Fibroblast of gingiva (primary cell): ENCODE measurements at places on chromosomes 2 and 18.
A peak's percentile ranks its signal among the peaks of the same experiment; 100 is the strongest.

GRCh38 chr2:99818842-99819241 is 323.5 kb downstream of the AFF3 start:
- no peak for DNase-seq

GRCh38 chr2:234649951-234650350 is 153.1 kb upstream of the ARL4C start:
- DNase-seq: no peak

- DNase-seq: no peak
Measured at GRCh38 chr2:97966545-97967215, 29.1 kb downstream of the TMEM131 start.

GRCh38 chr18:901761-902160 is 2.9 kb upstream of the ADCYAP1 start:
- no peak for DNase-seq

DNA sequence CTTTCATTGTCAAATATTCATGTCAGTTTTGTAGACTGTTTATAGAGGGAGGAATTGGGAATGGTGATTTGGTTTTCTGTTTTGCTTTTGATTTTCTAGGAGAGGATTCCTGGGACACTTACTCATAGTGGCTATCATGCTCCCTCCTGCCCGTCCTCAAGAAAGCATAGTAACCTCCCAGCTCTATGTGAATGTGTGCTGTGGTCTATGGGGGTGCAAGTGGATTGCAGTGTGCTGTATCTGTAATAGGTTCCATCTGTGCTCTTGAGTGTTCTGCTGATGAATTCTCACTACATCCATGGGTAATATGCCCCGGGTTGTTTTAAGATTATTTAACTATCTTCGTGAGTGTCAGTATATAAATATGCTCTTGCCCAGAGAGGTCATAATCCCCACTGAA is 811.3 kb downstream of the CNTNAP5 start:
- DNase-seq: peak; percentile 60

DNA sequence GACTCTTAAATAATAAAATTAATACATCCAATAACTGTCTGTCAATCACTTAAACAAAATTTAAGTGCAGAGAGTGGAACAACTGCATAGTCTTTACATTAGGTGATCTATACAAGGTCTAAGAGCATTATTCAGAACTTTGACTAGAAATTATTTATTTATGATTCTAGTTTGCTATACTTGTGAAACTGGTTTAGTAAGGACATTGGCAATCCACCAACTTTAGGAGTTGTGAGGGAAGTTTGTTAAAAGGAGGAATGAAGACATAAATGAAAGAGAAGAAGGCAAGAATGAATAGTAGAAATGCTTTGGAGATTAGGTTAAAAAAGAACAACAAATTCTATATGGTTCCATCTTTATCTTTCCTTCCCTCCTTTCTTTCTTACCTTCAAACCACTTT is 217.5 kb downstream of the GPD2 start:
- no peak for DNase-seq

- DNase-seq: no peak
Measured at GRCh38 chr2:241808721-241809382, at the start of gene NEU4. Gene NEU4, plus strand, starts transcription at chr2:241809193. Its CDS starts 5,292 bp downstream, at chr2:241814485.

DNA sequence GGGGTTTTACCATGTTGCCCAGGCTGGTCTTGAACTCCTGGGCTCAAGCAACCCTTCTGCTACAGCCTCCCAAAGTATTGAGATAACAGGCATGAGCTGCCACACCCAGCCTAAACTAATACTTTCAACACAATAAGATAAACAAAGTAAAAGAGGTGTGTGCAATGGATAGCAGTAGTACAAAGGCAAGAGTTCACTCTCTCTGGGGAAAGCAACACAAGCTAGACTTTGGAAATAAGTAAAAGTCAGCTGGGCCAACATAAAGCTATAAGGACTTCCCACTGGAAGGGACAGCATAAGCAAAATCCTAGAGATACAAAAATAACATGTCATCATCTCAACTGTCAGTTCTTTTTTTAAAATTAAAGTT is 5.2 kb upstream of the NOSTRIN start:
- DNase-seq: no peak

- peak; percentile 34 for DNase-seq
Measured at GRCh38 chr2:49251766-49252165, 97.5 kb upstream of the FSHR start.

DNA sequence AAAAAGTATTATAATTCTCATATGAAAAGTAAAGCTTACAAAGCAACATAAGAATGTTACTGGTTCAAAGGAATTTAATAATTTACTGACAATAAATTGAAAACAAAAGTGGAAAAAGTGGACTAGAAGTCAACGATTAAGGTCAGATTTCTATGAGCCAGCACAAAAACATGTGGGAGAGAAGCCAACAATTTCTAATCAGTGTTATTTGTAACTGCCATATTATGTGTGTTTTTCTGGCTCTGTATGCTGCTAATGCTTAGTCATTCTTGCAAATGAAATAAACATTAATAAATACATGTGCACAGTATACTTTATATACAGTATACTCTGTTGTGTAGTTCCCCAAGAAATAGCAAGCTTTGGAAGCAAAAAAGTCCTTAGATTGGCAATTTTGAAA is 301.3 kb upstream of the RGPD4 start:
- peak; percentile 65 for DNase-seq

- DNase-seq: no peak
Measured at GRCh38 chr2:25062511-25062917, 20.6 kb downstream of the EFR3B start.
